Calu3 (cell line): ENCODE measurements at places on chromosomes 12 and 14.

DNA sequence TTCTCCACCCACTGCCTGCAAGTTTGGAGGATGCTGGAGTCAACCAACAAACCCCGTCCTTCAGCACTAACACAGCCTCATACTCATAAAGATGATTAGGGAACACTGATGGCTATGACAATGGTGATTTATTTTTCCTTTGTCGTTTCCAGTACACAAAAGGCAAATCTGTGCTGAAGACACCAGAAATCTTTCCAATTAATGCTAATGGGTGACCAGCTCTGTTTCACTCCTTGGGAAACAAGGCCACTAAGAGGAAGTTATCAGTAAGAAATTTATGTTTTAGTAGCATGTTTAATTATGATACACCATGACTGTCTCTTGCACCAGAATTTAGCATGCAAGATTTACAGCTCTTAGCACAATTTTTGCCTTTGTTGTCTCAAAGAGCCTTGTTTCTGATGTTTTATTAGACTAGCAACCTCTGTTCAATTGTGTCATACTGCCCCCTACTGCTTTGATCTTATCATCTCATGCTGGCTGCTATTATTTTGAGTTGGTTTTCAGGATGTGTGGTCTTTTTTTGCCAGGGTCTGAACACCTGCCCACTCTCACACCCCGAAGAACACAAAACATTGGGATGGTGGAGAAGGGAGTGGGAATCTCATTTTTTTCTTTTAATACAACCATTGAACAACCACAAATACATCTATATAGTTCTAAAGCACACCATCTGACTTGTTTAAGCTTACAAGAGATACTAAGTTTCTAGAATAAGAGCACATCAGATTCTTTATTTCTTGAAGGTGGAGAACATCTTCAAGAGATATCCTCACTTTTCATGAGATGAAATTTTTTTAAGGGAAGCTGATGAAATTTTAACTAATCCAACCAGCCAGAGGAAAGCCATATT lies 160.9 kb downstream of the SPTSSA start:
- H3K27ac ChIP-seq = no peak overlapping the region
- H3K36me3 ChIP-seq = no peaks in the 10 kb centered on the region
- DNase-seq = peak; percentile 54
- no peak overlapping the region for H3K4me3 ChIP-seq
- peaks cover 17% of the 10 kb centered on the region for H3K27me3 ChIP-seq

GRCh38 chr14:36524220-36524837 lies 4.3 kb upstream of the NKX2-1 start:
- H3K36me3 ChIP-seq = peaks cover 9% of the 10 kb centered on the region
- no peak overlapping the region for H3K27ac ChIP-seq
- no peaks in the 10 kb centered on the region for H3K4me1 ChIP-seq
- DNase-seq = no peak
- peaks cover 45% of the 10 kb centered on the region for H3K27me3 ChIP-seq
- H3K4me3 ChIP-seq = no peak overlapping the region

DNA sequence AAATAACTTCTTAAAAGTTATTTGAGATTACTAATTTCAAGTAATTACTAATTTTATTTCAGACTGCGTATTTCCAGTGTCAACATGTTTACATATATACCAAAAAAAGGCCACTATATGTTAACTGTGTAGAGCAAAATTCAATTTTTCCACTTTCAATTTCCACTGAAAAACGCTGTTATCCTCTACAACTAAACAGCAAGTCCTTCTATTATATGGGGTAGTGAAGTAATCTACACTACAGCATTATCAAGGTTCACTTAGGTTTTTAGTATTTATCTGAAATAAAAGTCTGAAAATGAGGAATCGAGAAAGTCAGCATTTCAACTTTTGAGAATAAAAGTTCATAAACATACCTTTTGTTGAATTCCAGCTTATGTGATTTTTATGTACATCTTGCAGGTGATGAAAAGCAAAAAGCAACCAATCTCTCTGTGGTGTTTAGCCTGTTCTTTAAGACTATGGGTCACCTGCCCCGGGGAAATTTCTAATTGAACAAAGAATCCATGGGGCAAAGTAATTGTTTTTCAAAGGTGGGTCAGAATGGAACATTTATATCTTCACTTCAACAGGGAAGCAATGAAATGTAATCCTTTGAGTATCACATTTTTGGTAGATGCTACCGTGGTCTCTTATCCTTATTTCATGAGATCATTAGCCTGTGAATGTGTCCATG lies 3.3 kb downstream of the BTG1 start:
- no peak for DNase-seq
- H3K4me3 ChIP-seq = peak overlapping the region; percentile 87
- peaks cover 99% of the 10 kb centered on the region for H3K36me3 ChIP-seq
- H3K27me3 ChIP-seq = peaks cover 10% of the 10 kb centered on the region

DNA sequence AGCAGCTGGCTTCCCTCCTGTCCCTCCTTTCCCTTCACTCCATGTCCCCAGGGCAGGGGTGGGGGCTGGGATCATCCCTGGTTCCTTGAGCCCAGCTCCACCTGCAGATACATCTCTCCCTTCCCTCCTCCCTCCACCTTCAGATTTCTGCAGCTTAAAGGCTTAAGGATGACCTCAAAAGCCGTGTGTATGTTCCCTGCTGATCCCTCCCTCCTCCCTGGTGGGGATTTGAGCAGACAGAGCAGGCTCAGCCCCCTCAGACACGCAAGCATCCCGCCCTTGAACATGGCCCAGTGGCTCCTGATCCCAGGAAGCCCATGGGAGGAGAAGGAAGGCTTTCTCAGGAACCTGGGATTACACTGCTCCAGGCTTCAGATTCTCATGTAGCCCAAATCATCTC lies 82.9 kb upstream of the RIN3 start:
- no peaks in the 10 kb centered on the region for H3K4me1 ChIP-seq
- H3K27ac ChIP-seq = no peak overlapping the region
- H3K36me3 ChIP-seq = no peaks in the 10 kb centered on the region
- H3K4me3 ChIP-seq = no peak overlapping the region
- DNase-seq = no peak
- peaks cover 44% of the 10 kb centered on the region for H3K27me3 ChIP-seq

GRCh38 chr14:42664190-42664589 lies 1057.5 kb downstream of the LRFN5 start:
- H3K4me1 ChIP-seq = no peaks in the 10 kb centered on the region
- H3K27me3 ChIP-seq = no peaks in the 10 kb centered on the region
- no peak for DNase-seq

- no peaks in the 10 kb centered on the region for H3K27me3 ChIP-seq
- H3K4me1 ChIP-seq = no peaks in the 10 kb centered on the region
- no peak overlapping the region for H3K4me3 ChIP-seq
- H3K27ac ChIP-seq = no peak overlapping the region
- H3K36me3 ChIP-seq = no peaks in the 10 kb centered on the region
Measured at GRCh38 chr12:84810611-84811010, 102.0 kb downstream of the SLC6A15 start.

GRCh38 chr12:5549011-5549410 lies 117.1 kb downstream of the NTF3 start:
- no peak overlapping the region for H3K27ac ChIP-seq
- DNase-seq = no peak
- H3K4me1 ChIP-seq = no peaks in the 10 kb centered on the region
- H3K36me3 ChIP-seq = no peaks in the 10 kb centered on the region
- no peaks in the 10 kb centered on the region for H3K27me3 ChIP-seq
- no peak overlapping the region for H3K4me3 ChIP-seq

- H3K4me1 ChIP-seq = no peaks in the 10 kb centered on the region
- H3K27ac ChIP-seq = no peak overlapping the region
- no peaks in the 10 kb centered on the region for H3K27me3 ChIP-seq
- no peak overlapping the region for H3K4me3 ChIP-seq
- H3K36me3 ChIP-seq = no peaks in the 10 kb centered on the region
Measured at GRCh38 chr12:73124480-73124879, 852.3 kb downstream of the TRHDE start.

DNA sequence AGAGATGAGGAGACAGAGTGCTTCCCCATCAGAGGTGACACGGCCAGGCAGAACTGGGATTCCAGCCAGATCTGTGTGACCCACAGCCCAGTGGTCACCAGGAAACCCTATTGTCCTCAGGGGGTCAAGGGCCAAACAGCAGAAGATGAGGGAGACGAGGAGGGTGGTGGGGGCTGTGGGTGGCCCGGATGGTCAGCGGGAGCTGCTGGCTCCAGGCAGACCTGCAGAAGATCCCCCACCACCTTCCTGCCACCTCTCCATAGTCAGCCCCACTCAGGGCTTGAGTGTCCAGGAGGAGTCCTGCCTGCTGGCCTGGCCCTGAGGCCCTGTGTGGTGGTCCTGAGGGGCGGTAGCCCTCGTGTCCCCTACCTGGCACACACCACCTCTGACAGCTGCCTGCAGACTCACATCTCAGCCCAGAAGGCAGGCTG lies 136.8 kb downstream of the CALM1 start:
- no peak overlapping the region for H3K4me3 ChIP-seq
- H3K36me3 ChIP-seq = no peaks in the 10 kb centered on the region
- H3K27ac ChIP-seq = no peak overlapping the region

GRCh38 chr12:39144613-39145061 lies 239.2 kb upstream of the CPNE8 start:
- no peaks in the 10 kb centered on the region for H3K4me1 ChIP-seq
- no peak overlapping the region for H3K4me3 ChIP-seq
- H3K27me3 ChIP-seq = no peaks in the 10 kb centered on the region

DNA sequence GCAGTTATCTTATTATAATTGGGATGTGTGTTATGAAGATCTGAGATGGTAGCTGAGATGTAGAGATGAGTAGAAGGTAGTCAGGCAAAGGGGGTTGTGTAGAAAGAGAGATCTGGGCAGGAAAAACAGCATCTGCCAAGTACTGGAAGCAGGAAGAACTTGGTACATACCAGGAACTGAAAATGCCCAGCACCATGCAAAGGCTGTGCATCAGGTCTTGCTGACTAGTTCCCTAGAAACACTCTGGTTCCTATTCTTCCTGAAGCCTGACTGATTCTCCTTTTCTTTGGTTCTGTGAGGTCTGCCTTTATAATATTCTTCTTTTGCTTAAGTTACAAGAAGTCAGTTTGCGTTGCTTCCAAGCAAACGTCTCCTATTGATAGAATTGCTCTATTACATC lies 6.7 kb upstream of the NFATC4 start:
- no peak overlapping the region for H3K27ac ChIP-seq
- H3K4me1 ChIP-seq = peaks cover 11% of the 10 kb centered on the region
- no peak overlapping the region for H3K4me3 ChIP-seq
- no peaks in the 10 kb centered on the region for H3K27me3 ChIP-seq
- DNase-seq = no peak

DNA sequence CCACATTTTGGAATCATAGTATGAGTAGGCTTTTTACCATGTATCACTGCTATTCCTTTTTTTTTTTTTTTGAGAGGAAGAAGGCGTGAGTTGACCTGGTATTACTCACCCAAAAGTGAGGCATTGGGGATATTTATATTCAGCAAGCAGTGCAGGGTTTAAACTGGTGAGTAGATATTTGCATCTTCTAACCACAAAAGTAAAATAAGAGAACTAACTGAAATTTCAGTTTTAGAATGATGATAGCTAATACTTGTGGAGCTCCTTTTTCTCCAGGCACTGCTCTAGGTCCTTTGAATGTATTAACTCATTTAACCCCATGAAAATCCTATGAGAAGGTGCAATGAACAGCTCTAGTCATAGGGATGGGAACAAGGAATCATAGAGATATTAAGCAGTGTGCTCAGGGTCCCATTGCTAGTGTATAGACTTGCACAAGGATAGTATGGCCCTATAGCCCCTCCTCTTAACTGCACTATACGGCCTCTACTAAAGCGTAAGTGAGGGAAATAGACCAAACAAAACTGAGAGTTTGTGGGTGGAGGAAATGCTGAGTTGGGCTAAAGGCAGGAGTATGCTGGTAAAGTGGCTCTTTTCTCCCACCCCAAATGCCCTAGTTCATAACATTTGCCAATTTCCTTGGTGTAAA lies 104.3 kb upstream of the MAX start:
- peaks cover 14% of the 10 kb centered on the region for H3K4me1 ChIP-seq
- H3K27ac ChIP-seq = no peak overlapping the region
- no peaks in the 10 kb centered on the region for H3K36me3 ChIP-seq
- DNase-seq = no peak

DNA sequence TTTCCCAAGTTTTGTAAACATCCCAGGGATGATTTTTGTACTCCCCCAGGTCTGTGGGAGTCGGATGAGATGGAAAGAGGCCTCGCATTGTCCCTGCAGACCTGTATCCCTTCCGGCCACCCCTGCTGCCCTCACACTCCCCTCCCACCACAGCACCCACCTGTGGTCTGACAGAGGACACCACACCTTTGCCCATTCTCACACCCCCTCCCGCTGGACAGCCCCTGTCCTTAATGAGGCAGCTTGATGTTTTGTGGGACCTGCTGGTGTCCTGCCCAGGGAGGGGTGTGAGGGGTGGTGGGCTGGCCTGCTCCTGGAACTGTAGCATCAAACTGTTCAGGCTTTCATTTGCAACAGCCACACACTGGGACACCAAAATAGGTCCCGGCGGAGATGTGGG lies 71.3 kb downstream of the EID3 start:
- peaks cover 16% of the 10 kb centered on the region for H3K36me3 ChIP-seq
- no peaks in the 10 kb centered on the region for H3K27me3 ChIP-seq
- no peak for DNase-seq
- H3K4me3 ChIP-seq = no peak overlapping the region
- peaks cover 22% of the 10 kb centered on the region for H3K4me1 ChIP-seq

DNA sequence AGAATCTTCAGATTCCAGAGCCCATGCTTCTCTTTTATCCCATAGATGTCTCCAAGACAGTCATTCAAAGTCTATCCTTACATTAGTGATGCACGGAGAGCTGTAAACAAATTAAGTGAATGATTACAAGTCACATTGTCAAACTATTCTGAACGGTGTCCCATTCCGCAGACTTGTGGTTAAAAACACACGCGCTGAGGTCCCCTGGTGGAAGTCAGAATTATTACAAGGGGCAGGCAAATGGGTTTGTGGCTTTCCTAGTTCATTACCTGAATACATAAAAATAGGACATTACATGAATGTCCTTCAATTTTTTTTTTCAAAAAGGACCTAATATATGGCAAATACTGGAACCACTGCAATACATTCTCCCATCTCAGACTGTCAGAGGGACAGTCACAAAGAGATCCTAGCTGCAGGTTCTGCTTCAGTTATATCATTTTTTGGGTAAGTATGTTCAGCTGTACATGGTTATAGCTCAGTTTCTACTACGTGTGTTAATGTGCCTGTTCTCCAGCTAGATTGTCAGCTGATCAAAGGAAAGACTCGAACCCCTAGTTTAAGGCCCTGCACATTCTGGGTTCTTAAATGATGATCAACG lies 53.1 kb upstream of the STON2 start:
- peak; percentile 64 for DNase-seq
- no peak overlapping the region for H3K27ac ChIP-seq
- no peak overlapping the region for H3K4me3 ChIP-seq
- no peaks in the 10 kb centered on the region for H3K27me3 ChIP-seq
- H3K4me1 ChIP-seq = no peaks in the 10 kb centered on the region
- no peaks in the 10 kb centered on the region for H3K36me3 ChIP-seq

DNA sequence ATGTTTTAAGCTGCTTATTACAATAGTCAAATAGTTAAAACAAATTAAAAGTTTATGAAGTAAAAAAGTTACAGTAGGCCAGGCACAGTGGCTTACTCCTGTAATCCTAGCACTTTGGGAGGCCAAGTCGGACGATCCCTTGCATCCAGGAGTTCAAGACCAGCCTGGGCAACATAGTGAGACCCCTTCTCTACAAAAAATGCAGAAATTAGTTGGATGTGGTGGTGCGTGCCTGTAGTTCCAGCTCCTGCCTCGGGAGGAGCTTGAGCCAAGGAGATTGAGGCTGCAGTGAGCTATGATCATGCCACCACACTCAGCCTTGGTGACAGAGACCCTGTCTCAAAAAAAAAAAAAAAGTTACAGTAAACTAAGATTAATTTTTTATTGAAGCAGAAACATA lies 142.6 kb downstream of the MIPOL1 start:
- no peaks in the 10 kb centered on the region for H3K27me3 ChIP-seq
- H3K4me3 ChIP-seq = no peak overlapping the region
- no peaks in the 10 kb centered on the region for H3K4me1 ChIP-seq
- no peak overlapping the region for H3K27ac ChIP-seq
- peak; percentile 6 for DNase-seq
